ENCODE measurements at places on chromosomes 4 and X.
A peak's percentile ranks its signal among the peaks of the same experiment; 100 is the strongest.

DNA sequence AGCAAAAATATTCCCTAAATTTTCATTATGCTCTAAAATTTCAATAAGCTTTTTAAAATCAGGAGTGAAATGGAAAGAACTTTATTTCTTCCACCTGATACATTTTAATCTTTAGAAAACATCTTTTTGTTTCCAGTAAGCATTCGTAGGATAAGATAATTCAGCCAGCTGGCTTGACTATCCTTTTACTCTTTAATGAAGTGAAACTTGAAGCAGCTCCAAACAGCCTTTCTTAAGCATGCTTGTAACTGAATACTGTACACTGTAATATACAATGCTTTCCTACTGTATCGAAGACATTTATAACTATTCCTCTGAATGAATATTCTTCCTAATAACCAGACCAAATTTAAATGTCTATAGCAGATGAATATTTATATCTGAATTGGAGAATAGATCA, 98.8 kb downstream of the KLHL4 start:
- DNase-seq: no peak

GRCh38 chr4:69832326-69833030, 27.5 kb downstream of the SULT1E1 start:
- DNase-seq: no peak

DNA sequence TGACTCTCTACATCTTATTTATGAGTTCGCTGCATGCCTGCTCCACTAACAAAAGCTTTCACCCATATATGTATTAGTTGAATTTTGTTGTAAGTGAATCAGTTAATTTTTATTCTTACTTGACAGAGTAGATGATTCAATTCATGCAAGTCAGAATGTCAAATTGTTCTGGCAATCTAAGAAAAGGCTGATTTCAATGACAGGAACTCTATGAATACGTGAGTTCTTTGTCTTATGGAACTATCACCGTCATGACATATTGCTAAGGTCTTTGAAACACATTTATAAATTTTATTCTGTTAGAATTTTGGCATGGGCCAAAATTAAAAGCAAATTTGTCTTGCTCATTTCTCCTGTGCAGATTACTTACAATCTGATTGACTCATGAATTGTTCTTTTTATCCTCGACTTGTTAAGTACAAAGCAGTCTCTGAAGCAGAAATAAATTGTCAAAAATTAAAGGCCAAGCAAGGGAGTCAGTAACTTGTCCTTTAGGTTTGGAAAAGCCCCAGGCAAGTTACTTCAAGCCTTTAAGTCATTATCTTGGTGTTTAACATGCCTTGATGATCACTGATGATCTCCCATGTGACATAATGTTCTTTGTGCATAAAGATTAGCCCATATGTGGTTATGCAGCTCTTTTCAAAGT, 89.0 kb upstream of the GC start:
- no peak for DNase-seq

- no peak for DNase-seq
Observed at GRCh38 chr4:122796801-122797404, 29.7 kb upstream of the FGF2 start.

DNA sequence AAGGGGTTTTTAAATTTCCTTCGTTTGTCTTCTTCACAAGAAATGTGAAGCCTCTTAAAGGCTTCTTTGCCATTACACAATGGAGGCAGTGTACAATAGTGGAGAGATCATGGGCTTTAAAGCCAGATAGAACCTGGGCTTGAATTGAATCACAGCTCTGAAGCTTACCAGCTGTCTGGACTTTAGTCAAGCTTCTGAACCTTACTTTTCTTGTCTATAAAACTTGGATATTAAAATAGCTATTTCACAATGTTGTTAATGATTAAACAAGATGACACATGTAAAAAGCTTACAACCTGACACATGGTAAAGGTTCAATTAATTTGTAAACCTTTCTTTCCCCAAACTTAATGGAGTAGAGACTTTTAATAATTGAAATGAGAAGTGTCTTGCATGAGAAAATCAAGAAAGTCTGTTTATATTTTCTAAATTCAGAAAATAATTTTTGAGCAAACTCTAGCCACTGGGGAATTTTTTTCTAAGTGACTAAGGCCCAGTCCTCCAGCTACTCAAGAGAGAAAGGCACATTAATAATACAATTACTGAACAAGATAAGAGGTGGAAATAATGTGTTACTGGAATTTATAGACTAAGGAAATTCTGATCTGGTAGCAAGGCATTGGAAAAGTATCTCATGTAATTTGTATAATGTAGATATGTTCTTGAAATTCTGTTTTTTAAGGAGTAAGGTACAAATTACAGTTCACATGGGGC, 21.7 kb upstream of the TBC1D8B start:
- DNase-seq: no peak

DNA sequence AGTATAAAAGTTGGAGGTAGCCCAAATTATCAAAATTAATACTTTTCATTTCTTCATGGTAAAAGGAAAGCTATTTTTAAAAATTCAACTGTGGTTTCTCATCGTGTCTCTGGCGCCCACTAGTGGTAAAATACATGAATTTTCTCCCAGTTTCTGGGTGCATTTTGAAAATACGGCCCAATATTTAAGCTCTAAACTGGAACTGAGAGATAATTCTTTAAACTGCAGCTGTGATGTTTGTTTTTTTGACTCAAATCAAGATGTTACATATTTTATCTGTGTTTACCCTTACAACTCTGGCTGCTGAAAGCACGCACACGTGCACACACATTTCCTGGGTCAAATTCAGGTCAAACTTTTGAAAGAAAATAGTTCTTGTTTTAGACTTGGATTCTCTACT, 123.9 kb upstream of the ACSL4 start:
- no peak for DNase-seq

- DNase-seq: no peak
Observed at GRCh38 chrX:10744007-10744406, 123.6 kb upstream of the MID1 start.

DNA sequence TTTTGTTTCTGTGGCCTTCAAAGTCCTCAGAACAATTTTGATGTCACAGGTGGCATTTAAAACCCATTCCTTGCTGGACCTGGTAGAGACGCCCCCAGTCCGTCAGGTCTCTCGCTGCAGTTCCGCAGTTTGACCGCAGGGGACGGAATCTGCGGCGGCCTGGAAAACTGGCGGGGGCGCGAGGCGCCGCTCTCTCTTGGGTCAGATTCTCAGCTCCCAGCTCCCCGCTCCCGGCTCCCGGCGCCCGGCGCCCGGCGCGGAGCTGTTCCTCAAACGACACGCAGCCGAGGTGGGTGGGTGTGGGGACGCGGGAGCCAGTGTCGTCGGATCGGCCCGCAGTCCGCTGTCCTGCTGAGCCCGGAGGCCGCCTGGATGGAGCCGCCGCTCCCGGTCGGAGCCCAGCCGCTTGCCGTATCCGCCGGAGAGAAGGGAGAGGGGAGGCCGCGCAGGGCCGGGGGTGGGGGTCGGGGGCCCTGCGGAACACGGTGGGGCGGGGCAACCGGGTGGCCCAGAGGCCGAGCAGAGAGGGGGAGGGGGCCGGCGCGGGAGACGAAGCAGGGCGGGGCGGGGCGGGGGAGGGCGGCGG, at the start of gene OCRL:
OCRL (plus strand) TSS at position 192 of the 586 bp plus-strand sequence; CDS start at position 373, 181 bp downstream.
- peak; percentile 8 for DNase-seq

DNA sequence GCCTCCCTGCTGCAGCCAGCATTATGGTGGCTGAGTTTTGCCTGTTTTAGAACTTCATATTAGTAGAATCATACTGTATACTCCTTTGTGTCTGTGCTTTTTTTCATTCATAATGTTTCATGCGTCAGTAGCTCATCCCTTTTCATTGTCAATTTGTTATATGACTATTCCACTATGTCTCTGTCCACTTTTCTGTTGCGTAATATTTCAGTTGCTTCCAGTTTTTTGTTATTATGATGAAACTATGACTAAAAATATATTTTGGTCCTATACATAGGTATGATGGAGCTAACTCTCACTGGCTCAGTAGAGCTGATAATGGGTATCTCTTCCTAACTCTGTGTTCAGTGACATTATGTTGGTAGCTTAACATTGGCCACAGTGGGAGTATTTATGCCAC, 48.3 kb downstream of the DMP1 start:
- DNase-seq: no peak

DNA sequence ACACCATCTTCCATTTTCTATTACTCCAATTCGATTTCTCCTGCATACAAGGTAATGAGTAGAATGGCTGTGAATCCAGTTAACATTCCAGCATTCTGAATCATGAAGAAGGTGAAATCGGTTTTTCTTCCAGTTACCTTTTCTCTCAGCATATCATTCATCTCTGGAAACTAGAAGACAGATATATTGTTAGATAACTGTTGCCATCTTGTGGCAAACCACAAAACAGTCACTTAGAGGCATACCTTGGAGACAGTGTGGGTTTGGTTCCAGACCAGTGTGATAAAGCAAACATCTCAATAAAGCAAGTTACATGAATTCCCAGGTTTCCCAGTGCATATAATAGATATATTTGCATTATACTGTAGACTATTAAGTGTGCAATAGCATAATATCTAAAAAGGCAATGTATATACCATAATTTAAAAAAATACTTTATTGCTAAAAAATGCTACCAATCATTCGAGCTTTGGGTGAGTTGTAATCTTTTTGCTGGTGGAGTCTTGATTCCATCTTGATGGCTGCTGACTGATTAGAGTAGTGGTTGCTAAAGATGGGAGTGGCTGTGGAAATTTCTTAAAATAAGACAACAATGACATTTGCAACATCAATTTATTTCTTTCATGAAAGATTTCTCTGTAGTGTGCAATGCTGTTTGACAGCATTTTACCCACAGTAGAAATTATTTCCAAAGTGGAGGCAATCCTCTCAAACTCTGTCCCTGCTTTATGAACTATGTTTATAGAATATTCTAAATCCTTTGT, 82.1 kb downstream of the SLC39A8 start:
- no peak for DNase-seq

- DNase-seq: no peak
Observed at GRCh38 chr4:96675416-96675815, 835.5 kb downstream of the PDHA2 start.

- DNase-seq: no peak
Observed at GRCh38 chr4:100348473-100348872, 158.2 kb upstream of the DDIT4L start.

GRCh38 chr4:99404595-99405287, 30.4 kb downstream of the ADH7 start:
- no peak for DNase-seq

DNA sequence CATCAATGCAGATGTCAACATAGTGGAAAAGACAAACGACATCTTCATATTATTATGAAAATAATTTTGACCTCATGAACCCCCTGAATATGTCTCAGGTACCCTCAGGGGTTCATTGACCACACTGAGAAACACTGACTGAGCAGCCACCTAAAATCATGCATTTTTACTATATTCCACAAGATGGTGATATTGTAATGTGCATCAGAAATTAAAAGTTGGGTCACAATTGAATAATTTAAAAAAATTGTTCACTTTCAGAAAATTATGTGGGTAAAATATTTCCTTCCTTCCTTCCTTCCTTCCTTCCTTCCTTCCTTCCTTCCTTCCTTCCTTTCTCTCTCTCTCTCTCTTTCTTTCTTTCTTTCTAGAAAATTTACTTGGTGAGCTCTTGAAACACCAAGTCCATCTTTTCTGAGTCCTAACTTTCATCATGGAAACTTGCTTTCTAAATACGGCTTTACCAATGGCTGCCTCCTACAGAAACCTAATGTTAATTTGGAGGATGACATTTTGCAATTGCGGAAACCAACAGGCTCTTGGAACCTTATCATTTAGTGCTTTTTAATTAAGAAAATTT, 103.6 kb downstream of the RTL3 start:
- no peak for DNase-seq
